ENCODE measurements at places on chromosomes 3 and 15.

DNA sequence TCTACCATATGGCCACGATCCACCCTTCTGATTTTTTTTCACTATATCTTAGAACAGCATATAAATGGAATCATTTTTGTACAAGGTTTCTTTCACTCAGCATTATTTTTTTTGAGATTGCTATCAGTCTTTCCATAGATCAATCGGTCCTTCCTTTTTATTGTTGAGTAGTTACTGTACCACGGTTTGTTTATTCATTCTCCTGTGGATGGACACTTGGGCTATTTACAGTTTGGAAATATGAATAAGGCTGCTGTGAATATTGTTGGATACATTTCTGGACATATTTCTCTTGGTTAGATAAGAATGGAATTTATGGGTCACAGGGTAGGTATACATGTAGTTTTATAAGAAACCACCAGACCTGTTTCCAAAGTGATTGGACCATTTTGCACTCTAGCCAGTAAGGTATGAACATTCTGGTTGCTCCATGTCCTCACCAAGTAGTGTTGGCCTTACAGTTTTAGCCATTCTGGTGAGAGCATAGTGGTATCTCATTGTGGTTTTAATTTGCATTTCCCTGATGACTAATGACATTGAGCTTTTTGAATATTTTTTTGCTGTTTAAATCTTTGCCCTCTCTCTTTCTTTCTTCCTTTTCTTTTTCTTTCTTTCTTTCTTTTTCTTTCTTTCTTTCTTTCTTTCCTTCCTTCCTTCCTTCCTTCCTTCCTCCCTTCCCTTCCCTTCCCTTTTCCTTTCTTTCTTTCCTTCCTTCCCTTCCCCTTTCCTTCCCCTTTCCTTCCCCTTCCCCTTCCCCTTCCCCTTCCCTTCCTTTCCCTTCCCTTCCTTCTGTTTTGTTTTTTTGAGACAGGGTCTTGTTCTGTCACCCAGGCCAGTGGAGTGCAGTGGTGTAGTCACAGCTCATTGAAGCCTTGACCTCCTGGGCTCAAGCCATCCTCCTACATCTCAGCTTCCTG is 49.2 kb downstream of the LRRK1 start:
- no peak for DNase-seq

DNA sequence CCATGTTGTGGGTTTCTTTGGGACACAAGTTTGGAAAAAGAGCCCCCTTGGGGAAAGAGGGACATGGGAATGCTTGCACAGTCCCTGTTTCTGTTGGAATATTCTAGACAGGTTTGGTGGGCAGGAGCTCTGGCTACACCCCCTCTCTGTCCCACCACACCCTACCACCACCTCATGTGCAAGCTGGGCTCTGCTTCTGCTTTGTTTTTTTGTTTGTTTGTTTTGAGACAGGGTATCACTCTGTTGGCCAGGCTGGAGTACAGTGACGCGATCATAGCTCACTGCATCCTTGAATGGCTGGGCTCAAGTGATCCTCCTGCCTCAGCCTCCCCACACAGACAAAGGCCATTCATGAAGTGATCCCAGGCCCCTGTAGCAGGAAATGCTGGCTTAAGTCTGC is 56.9 kb upstream of the FGD5 start:
- no peak for DNase-seq

DNA sequence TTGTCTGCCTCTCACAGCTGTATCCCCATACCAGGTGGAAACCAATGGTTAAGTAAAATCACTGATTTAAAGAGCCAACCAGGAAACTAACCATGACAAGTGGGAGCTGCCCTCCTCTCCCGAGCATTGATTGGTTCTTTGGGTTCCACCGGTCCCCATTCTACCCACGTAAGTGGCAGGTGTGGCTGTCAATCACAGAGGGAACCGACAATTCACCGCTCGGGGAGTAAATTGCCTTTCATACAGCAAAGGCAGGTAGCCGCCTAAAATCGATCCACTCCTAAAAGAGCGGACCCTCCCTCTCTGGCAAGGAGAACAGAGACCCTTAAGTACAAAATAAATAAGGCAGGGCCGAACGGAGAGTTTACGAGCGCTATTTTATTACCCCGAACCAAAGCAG is 1.2 kb downstream of the ERC2 start:
- peak; percentile 46 for DNase-seq

DNA sequence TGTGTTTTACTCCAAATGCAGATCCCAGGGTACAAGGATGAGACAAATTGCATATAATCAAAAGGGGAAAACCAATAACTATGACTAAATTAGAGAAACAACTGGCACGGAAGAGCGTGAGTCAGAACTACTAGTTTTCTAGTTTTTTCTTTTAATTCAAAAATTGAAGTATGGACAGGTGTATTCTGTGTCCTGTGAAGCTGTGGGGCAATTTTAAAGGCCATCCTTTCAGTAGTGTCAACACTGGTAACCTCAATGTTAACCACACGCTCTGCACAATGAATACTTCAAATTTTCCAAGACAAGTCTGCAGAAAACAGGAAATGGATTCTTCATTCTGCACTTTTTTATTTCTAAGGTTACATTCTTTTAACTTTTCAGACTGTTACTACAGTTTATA is 32.5 kb upstream of the GOLGA8A start:
- DNase-seq, result no peak

DNA sequence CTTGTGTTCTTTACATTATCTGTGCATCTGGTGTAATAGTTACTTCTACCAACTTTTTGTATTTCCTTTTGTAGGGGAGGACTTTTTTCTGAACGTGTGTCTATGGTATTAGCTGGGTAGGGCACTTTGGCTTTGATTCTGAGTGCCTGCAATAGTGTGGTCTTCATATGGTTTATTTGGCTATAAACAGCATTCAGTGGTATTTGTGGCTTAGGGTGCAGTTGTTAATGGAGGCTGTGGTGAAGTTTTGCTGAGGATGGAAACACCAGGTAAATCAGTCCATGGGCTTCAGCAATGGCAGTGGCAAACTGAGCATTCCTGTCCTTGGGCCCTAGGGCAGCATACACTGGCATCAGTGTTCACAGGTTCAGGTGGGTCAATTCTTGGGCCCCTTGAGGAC is 230.6 kb upstream of the CTNNB1 start:
- DNase-seq, result no peak

GRCh38 chr15:42214600-42214999 is 6.5 kb upstream of the VPS39 start:
- no peak for DNase-seq

GRCh38 chr15:78067328-78068228 is 9.9 kb downstream of the TBC1D2B start:
- DNase-seq, result no peak

DNA sequence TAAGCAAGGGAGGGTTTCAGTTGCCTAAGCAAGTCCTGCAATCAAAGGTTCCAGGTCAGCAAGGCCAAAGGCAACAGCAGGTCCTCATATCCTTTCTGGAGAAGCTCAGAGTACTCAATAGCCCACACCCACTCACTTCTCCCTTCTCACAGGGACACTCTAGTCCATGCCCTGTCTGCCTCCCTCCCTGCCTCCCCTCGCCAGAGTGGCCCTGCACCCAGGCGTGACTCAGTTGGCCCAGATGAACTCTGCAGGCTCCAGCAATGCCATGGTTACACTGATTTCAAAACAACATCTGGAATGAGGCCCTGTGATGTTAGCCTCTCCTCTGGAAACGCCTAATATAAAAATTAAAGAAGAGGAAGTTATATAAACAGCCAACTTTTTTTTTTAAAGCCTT is 32.9 kb downstream of the IL16 start:
- no peak for DNase-seq
